Mesothelial cell of epicardium (in vitro differentiated cells): ENCODE measurements at places on chromosomes 5 and 9. TPM values are rescaled to one million over a fixed set of nuclear protein-coding genes. Genes with fewer than 3 reads are reported as not detected.
A peak's percentile ranks its signal among the peaks of the same experiment; 100 is the strongest.

Gene ARL14EPL
- total RNA-seq: 0.25 TPM in 1 of 3 replicates, not detected in the others

GRCh38 chr5:83219495-83219894, 142.1 kb downstream of the XRCC4 start:
- no peak overlapping the region for H3K4me3 ChIP-seq
- H3K27me3 ChIP-seq: no peaks in the 10 kb centered on the region
- no peak for DNase-seq

DNA sequence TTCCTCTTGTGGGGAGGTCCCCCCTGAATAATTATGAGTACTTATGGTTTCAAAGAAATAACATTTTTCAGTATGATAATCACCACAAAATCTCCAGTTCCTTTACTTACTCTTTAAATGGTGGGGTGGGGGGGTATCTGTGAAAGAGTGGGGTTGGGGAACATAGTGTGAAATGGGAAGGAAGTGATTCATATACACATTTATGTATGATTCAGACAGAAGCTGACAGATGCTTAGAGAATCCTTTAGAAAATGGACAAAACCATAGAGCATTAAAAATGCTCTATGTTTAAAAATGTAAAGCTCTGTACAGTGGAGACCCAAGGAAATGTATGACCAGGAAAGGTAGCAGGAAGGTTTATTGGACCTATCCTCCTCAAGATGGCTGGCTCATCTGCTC, 267.5 kb upstream of the GRIA1 start:
- H3K36me3 ChIP-seq: no peaks in the 10 kb centered on the region
- no peaks in the 10 kb centered on the region for H3K27me3 ChIP-seq
- H3K27ac ChIP-seq: no peak overlapping the region
- H3K4me1 ChIP-seq: no peaks in the 10 kb centered on the region

DNA sequence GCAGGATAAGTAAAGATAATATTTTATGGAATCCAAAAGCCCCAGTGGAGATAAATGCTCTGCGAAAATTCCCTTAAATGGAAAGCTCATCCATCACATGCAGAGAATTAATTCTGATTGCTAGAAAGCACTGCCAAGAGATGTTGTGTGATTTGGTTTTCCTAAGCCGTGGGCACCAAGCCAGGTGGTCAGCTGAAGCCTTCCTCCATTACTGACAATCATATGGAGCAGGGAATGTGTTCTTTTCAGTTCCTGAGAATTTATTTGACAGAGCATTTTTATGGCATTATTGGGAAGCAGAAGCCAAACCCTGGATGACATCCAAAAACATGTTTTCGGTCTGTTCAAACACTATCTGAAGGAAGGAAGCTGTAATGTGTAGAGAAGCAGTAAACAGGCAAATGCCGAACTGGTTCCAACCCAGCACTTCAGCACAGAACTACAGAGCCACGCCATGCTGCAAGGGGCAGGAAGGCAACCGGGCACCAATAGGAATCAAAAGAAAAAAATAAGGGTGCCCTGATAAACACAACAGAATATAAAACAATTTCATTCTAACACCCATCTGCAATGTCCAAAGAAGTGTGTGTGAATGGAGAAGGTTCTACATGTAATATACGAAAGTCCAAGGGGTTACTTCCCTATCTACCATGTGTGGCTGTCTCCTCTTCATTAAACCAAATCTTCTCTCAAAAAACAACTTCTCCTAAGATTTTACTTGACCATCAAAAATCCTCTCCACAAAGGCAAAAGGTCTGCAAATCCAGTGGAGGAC, 12.3 kb downstream of the ARSB start:
- no peak overlapping the region for H3K4me3 ChIP-seq
- peak overlapping the region; percentile 85 for H3K27ac ChIP-seq
- peak; percentile 61 for DNase-seq
- no peaks in the 10 kb centered on the region for H3K36me3 ChIP-seq
- no peaks in the 10 kb centered on the region for H3K27me3 ChIP-seq
- H3K4me1 ChIP-seq: peaks cover 42% of the 10 kb centered on the region

GRCh38 chr9:36800455-36800854, 227.8 kb downstream of the MELK start:
- H3K27me3 ChIP-seq: peaks cover 85% of the 10 kb centered on the region
- no peak overlapping the region for H3K27ac ChIP-seq
- no peak for DNase-seq
- no peak overlapping the region for H3K4me3 ChIP-seq
- H3K4me1 ChIP-seq: no peaks in the 10 kb centered on the region
- H3K36me3 ChIP-seq: no peaks in the 10 kb centered on the region

DNA sequence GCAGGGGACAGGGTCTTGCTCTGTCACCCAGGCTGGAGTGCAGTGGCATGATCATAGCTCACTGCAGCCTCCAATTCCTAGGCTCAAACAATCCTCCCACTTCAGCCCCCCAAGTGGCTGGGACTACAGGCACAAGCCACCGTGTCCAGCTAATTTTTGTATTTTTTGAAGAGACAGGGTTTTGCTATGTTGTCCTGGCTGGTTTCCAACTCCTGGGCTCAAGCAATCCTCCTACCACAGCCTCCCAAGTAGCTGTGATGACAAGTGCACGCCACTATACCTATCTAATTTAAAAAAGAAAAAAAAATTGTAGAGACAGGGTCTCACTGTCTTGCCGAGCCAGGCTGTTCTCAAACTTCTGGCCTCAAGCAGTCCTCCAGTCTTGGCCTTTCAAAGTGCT, 31.6 kb upstream of the LECT2 start:
- H3K4me3 ChIP-seq: no peak overlapping the region
- H3K4me1 ChIP-seq: peaks cover 12% of the 10 kb centered on the region
- no peaks in the 10 kb centered on the region for H3K36me3 ChIP-seq
- no peaks in the 10 kb centered on the region for H3K27me3 ChIP-seq
- H3K27ac ChIP-seq: no peak overlapping the region

DNA sequence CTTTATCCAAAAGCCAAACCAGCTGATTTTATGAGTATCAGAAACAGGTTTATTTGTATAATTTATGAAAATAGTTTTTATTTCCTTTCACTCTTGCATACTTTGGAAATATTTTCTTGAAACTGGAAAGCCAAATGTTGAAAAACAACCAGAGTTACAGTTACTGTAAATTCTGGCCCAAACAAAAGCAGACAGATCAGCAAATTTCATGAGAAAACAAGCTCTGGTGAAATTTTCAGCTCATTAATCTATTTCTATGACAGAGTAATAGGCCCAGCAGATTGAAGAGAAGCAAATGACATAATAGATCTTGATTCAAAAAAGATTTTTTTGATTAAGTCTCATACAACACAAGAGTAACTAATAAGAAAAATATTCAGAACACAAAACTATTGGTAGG, 182.7 kb downstream of the ENC1 start:
- H3K36me3 ChIP-seq: no peaks in the 10 kb centered on the region
- no peak overlapping the region for H3K4me3 ChIP-seq
- no peak for DNase-seq

Gene OR13C2
- total RNA-seq: not detected in 3 replicates

- no peaks in the 10 kb centered on the region for H3K4me1 ChIP-seq
- H3K27me3 ChIP-seq: peaks cover 64% of the 10 kb centered on the region
- H3K4me3 ChIP-seq: no peak overlapping the region
- DNase-seq: peak; percentile 52
- H3K36me3 ChIP-seq: no peaks in the 10 kb centered on the region
Observed at GRCh38 chr5:141742866-141743851, 61.1 kb upstream of the ARAP3 start.

Gene GLRA1
- not detected in 3 replicates for total RNA-seq

DNA sequence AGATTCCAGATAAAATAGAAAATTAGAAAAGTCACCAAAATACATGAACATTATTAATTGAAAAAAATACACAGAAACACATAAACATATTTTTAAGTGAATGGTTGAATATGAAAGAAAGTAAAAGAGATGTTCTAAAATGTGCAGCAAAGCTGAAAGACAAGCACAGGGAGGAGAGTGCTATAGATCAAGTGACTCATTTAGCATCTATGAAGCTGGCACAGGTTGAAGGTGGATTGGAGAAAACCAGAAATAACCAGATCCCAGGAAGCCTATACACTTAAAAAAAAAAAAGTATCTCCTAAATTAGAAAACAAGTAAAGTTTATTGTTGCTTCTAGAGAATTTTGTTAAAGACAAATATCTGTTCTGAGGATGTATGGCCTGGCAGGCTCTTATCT, 338.9 kb downstream of the CDH12 start:
- H3K36me3 ChIP-seq: no peaks in the 10 kb centered on the region
- H3K27me3 ChIP-seq: peaks cover 5% of the 10 kb centered on the region
- H3K4me1 ChIP-seq: peaks cover 11% of the 10 kb centered on the region
- H3K27ac ChIP-seq: no peak overlapping the region
- DNase-seq: no peak

DNA sequence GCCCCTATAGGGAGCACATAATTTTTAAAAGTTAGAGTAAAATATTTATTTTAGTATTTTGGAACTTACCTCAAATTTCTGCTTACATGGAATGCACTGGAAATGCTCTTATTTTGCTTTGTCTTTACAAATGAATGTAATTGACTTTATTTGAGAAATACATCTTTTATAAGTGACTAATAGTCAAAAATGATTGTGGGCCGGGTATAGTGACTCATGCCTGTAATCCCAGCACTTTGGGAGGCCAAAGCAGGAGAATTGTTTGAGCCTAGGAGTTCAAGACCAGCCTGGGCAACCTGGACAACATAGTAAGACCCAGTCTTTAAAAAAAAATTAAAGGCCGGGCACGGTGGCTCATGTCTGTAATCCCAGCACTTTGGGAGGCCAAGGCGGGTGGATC, 5.8 kb downstream of the HMGCR start:
- H3K4me3 ChIP-seq: no peak overlapping the region
- no peak overlapping the region for H3K27ac ChIP-seq
- DNase-seq: no peak

DNA sequence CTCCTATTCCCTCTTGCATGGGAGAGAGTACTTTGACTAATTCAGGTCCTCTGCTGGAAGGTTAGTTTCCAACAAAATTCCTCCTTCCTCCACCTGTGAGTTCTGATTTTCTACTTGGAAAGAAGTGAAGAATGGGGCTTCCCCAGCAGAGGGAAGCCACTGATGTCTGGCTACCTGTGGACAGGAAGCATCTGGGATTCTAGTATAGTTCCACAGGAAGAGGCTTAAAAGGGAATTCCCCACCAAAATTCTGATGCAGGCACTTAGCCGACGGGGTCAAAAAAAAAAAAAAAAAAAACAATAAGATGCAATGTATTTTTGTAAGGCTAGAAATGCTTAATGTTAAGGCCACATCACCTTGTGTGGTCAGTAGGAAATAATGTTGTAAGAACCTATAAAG, 33.4 kb downstream of the PCDHGC5 start:
- no peak overlapping the region for H3K4me3 ChIP-seq
- peak overlapping the region; percentile 88 for H3K27ac ChIP-seq
- peaks cover 17% of the 10 kb centered on the region for H3K36me3 ChIP-seq
- no peak for DNase-seq

Gene AIF1L
- 20.0 to 23.1 TPM (median 20.6 TPM) in 3 replicates for total RNA-seq

Gene PCBD2
- 15.7 to 18.5 TPM (median 15.9 TPM) in 3 replicates for total RNA-seq

Gene ARHGEF39
- 6.3 to 8.0 TPM (median 6.5 TPM) in 3 replicates for total RNA-seq

DNA sequence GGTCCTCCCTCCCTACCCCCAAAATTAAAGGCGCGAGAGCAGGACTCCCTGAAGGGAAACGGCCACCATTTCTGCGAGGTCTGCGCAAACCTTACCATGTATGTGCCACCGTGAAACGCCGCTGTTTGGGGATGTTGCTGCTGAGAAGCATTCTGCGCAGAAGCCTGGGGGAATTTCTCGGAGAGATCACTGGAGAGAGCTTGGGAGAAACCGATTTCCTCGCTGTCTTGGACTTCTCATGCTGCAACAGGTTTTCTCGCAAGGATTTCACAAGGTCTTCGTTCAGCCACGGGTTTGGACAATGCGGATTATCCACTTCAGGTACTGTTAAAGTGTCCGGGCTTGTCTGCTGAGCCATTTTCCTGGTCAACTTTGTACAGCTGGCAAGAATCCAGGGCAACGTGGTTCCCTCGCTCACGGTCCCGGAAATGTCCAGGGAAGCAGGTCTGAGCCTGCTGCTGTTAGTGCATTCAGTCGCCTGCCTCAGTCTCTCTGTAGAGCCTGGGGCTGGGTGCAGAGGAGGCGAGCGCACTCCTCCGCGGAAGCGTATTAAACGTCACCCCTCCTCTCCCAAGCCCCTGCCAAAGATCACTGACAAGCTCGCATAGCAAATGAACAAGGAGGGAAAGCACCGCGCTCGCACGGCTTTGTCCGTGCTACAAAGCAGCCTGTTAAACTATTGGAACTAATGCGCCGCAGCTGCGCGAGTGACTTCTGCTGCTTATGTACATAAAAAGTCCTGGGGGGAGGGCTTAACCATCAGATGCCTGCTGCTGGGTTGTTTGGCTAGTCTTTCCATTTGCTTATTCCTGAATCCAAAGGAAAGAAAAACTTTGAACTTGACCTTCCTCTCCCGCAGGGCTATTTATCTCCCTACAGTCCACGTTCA, 125.1 kb downstream of the PDE4D start:
- peaks cover 72% of the 10 kb centered on the region for H3K4me1 ChIP-seq
- no peaks in the 10 kb centered on the region for H3K27me3 ChIP-seq
- peak overlapping the region; percentile 93 for H3K4me3 ChIP-seq
- H3K27ac ChIP-seq: peak overlapping the region; percentile 99
- peak; percentile 27 for DNase-seq
- no peaks in the 10 kb centered on the region for H3K36me3 ChIP-seq

Gene ZFAND5
- 213 to 221 TPM (median 215 TPM) in 3 replicates for total RNA-seq

GRCh38 chr5:104815212-104815611, 1252.6 kb upstream of the NUDT12 start:
- DNase-seq: no peak
- H3K4me1 ChIP-seq: no peaks in the 10 kb centered on the region
- peaks cover 2% of the 10 kb centered on the region for H3K36me3 ChIP-seq
- no peaks in the 10 kb centered on the region for H3K27me3 ChIP-seq
- no peak overlapping the region for H3K4me3 ChIP-seq

- no peak for DNase-seq
- peak overlapping the region; percentile 11 for H3K27ac ChIP-seq
- H3K4me3 ChIP-seq: peak overlapping the region; percentile 96
- peaks cover 18% of the 10 kb centered on the region for H3K4me1 ChIP-seq
Observed at GRCh38 chr5:76404223-76405211, 1.4 kb downstream of the IQGAP2 start.

GRCh38 chr9:89187950-89188349, 9.3 kb upstream of the SHC3 start:
- DNase-seq: no peak
- H3K4me1 ChIP-seq: no peaks in the 10 kb centered on the region
- no peaks in the 10 kb centered on the region for H3K36me3 ChIP-seq
- H3K27ac ChIP-seq: no peak overlapping the region

Gene VLDLR
- 47.8 to 50.0 TPM (median 49.6 TPM) in 3 replicates for total RNA-seq

Gene ORM2
- not detected in 3 replicates for total RNA-seq

Gene GHR
- 7.9 to 9.9 TPM (median 9.7 TPM) in 3 replicates for total RNA-seq

Gene CMYA5
- total RNA-seq: 6.5 to 7.6 TPM (median 6.7 TPM) in 3 replicates

Gene PTCH1
- total RNA-seq: 29.9 to 36.3 TPM (median 36.1 TPM) in 3 replicates

GRCh38 chr5:135741040-135741439, 93.4 kb upstream of the SLC25A48 start:
- no peak overlapping the region for H3K4me3 ChIP-seq
- peak; percentile 9 for DNase-seq
- peaks cover 3% of the 10 kb centered on the region for H3K36me3 ChIP-seq
- H3K4me1 ChIP-seq: peaks cover 49% of the 10 kb centered on the region
- no peak overlapping the region for H3K27ac ChIP-seq

DNA sequence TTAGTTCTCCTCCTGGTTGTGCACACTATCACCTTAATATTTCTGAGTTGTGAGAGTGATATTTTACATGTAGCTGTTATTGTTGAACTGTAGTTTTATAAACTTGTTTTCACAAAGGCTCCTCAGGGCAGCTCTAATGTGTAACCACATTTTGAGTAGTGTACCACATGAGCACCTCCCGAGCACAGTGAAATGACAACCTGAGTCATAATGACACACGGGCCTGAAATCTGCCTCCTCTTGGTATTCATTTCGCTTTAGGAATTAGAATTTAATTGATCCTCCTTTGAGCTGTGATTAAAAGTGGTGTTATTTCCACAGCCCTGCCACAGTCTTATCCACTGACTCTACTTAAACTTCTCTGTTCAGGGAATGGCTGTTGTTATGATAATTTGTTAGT, 7.9 kb downstream of the MTRR start:
- peaks cover 2% of the 10 kb centered on the region for H3K4me1 ChIP-seq
- no peak overlapping the region for H3K4me3 ChIP-seq
- H3K27ac ChIP-seq: no peak overlapping the region
- no peak for DNase-seq
- peaks cover 21% of the 10 kb centered on the region for H3K36me3 ChIP-seq
- no peaks in the 10 kb centered on the region for H3K27me3 ChIP-seq
